ENCODE measurements at places on chromosomes 5 and 9.

DNA sequence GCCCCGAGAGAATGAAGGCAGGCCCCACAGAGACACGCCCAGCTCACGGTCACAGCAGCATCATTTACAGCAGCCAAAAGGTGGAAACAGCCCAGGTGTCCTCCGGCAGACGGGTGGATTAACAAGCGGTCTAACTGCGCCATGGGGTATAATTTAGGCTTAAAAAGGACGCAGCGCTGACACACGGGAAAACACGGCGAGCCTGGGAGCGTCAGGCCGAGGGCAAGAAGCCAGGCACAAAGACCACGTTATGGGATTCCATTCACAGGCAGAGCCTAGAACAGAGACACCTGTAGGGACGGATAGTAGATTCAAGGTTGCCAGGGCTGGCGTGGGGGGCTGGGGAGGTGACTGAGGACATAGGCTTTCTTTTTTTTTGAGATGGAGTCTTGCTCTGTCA lies 36.9 kb upstream of the TMEM250 start:
- no peak for DNase-seq

- DNase-seq: no peak
Measured at GRCh38 chr5:141508440-141508797, 19.5 kb downstream of the PCDHGC5 start.

DNA sequence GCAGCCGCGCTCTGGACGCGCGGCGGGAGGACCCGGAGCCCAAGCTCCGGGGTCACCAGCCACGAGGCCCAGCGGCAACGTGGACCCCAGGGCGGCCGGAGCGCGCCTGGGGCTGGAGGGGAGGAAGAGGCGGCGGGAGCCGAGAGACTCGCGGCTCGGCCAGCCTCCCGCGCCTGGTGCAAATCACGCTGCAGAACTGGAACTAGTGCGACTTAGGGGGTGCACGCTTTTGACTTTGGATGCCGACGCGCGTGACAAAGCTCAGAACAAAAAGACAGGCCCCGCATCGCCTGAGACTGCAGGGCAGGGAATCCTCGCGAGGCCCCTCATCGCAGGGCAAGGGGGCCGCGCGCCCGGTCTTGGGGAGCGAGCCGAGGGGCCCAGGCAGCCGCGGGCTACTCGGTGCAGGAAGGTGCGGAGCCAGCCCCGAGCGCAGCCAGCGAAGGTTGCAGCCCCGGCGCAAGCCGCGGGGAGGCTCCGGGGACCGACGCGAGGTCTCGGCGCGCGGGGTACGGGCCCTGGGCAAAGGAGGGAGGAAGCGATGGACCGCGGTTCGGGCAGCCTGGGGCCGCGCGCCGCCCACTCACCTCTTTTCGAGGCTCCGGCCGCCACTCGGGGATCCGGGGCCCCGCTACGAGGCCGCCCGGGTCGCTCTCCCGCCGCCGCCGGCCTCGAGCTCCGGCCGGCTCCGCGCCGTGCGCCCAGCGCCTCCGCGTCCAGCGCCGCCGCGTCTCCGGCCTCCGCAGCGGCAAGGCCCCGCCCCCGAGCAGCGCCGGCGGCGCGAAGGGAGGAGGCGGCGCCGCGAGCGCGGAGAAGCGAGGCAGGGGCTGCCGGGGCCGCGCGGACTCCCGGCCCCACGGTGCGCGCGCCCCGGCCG lies at the start of gene GOLM1:
Gene GOLM1 (minus strand): TSS at position 735 of the 877 bp plus-strand sequence. CDS start 20,238 bp downstream, outside the sequence.
- peak; percentile 63 for DNase-seq

DNA sequence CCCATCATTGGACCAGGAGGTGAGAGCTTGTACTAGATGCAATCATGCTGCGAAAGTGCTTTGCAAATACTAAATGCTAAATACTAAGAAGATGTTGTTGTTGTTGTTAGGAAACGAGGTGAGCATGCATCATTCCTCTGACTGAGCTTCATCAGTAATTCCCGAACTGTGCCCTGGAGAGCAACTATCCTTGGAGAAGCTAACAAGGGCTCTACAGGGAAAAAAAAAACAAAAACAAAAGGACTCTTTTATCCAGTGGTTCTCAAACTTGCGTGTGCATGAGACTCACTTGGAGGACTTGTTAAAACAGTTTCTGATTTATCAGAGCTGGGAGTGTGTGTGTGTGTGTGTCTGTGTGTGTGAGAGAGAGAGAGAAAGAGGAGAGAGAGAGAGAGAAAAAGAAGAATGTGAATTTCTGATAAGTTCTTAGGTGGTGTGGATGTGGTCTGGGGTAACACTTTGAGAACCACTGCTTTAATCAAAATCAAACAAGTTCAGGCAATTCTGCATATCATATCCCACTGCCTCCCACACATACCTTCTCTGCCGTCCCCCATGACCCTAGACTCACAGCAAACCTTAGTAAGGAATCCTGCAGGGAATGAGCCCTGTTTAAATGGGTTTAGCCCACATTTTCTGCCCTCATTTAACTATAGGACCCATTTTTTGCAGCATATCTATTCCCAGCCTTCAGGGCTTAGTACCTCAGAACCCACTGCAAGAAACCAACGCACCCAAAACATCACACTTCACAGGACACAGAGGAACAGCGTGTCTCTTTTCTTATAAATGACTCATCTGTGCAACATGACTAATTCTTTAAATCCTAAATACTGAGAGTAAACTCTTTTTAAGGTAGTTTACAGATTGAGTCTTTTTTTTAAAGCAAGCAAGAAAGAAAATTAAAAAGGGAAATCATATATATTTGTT lies 48.9 kb downstream of the PDE6A start:
- peak; percentile 59 for DNase-seq

GRCh38 chr9:134223591-134224122 lies 59.3 kb upstream of the RNU6ATAC start:
- DNase-seq: no peak

DNA sequence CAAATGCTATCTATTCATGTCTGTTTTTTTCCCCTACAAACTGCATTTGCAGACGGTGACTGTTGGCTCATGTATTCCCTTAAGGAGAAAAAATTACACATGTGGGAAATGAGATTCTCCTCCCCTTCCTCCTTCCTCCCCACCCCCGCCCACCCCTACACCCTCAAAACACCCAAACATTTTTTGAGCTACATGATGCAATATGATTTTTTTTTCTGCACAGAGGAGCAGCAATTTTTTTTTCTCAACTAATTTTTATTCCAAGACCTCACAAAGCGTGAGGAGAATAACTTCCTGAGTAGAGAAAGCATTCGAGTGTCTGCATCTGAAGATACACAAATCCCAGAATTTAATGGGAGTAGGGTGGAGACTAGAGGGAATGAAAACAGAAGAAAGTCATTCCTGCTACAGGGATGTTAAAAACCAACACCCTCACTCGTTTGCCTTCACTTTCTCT lies 118.1 kb downstream of the PRDM6 start:
- no peak for DNase-seq

DNA sequence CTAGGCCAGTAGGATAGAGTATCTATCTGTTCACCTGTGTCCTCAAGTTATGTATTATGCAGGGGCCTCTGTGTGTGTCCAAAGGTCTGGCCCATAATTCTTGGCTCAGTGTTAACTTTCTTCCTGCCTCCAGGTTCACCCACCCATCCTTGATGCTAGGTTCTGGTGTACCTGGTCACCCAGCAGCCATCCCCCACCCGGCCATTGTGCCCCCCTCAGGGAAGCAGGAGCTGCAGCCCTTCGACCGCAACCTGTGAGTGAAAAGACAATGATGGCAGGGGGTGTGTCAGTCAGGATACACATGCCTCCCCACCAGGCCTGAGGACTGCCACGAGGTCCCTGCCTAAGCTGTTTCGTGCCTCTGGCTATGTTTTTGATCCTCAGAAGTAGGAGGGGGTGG lies 27.6 kb downstream of the TCF7 start:
- DNase-seq: no peak

- DNase-seq: no peak
Measured at GRCh38 chr5:144378681-144379080, 208.0 kb downstream of the KCTD16 start.

- peak; percentile 94 for DNase-seq
Measured at GRCh38 chr9:738209-738915, 103.1 kb upstream of the DMRT1 start.

DNA sequence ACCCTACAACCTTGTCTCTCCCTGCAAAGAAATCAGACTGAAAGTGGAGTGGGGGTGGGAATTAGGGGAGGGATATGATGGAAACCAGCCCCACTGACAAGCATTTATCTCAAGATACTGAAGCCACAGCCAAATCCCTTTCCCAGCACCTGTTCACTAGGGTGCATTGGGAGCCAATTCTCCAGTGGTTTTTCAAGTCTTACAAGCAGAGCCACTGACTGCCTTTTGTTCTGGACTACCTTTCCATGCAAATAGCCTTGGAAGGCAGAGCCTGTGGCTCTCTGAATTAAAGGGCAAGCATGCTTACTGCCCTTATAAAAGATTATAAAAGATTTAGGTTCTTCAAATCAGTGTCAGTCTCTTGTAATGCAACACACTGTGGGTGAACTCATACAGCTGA lies 8.8 kb upstream of the GGTA1 start:
- peak; percentile 8 for DNase-seq

DNA sequence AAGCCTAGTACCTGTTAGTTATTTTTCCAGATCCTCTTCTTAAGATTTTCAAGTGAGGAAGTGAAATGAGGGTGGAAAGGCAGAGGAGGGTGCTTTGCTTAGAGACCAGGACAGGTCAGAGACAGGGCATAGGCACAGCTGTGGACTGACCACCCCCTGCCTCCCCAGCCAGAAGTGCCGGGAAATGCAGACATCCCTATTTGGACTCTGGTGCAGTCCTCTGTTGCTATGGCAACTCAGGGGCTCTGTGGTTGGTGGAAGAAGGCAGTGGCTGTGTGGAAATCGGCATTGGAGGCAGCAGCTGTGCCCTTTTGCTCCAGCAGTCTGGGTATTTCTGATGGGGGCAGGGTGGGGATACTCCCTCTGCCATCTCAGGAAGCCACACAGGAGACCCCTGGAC lies 43.3 kb upstream of the NDFIP1 start:
- no peak for DNase-seq

- peak; percentile 44 for DNase-seq
Measured at GRCh38 chr5:145540375-145540774, 294.8 kb downstream of the PRELID2 start.

DNA sequence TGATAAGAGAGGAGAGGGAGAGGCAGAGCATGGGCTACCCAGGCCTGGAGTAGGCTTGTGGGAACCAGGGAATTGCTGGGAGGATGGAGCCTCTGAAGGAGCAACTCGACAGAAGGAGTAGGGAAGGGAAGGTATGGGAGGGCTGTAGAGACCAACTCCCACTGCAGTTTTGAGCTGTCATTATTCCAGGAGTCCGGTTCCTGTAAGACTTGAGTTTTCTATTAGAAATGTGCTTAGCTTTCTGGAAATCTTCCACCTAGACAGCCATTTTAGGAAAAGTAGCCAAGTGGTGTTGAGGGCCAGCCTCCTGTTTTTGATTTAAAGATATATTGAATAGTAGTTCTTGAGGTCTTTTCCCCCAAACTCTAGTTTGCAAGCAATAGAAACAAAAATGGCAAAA lies 323.5 kb downstream of the LRRC70 start:
- DNase-seq: no peak

DNA sequence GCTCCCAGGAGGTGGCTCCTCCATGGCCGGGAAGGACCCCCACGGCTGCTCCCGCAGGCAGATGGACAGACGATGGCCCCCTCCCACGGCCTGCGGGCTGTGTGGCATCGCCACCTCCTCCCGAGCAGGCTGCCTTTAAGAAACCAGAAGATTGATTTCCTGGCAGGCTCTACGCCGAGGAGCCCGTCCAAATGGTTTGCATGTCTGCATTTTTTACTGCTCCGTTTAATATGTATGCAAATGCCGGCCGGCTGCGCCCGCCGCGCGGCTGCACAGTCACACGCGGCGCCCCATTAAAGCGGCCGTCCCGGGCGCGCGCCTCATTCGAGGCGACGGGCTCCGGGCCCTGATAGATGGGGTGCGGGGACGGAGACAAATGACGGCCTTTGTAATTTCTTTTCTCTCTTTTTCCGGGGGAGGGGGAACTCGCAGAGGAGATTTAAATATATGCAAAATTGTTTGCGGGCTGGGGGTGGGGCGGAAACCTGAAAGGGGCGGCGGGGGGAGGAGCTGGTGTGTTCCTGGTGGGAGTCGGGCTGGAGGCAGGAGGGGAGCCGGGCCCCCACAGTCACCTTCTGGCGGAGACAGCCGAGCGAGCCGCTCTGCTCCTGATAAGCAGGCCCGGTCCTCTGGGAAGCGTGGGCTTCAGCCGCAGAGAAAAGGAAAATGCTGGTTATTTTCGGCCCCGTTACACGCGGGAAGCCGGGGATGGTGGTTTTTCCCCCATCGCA lies 158.7 kb upstream of the IER5L start:
- no peak for DNase-seq

DNA sequence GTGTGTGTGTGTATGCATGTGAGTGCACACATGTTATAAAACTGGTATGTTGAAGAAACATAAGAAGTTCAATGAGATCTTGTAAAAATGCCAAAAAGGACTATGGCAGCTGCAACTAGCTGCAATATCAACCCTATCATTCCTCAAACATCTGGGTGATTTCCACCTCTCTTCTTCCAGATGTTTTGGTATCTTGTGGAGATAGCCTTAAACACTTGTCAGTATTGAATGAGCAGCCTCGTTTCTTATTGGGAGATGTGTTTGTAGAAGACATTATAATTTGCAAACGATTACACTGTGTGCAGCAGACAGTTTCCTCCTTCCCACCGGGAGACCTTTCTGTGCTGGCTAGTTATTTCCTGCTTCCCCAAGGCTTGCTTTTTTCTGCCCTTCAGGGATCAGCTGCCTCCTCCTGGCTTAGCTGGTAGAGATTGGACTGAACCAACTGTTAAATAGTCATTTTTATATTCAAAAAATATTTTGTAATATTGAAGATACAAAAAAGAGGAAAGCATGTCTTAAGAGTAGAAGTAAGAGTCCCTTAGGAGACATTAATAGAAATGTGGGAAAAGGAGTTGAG lies 168.4 kb upstream of the MPDZ start:
- DNase-seq: no peak

DNA sequence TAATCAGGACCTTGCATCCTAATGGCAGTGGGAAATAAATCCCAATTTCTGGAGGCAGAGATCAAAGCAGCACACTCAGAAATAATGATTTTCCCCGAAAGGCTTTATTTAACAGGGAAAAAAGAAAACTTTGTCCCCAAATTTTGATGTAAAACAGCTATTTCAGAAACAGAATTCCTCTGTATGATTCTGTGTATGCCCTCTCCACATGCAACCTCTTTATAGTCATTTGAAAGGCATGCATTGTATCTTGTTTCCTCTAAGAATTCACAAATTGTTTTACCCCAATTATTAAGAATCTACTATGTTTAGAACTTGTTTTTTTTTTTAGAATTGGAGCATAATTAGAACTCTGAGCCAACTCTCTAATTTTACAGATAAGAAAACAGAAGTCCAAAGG lies 2.7 kb upstream of the PTAR1 start:
- DNase-seq: no peak

GRCh38 chr9:19085295-19085694 lies 17.4 kb downstream of the HAUS6 start:
- DNase-seq: peak; percentile 59
